Activated CD4-positive, alpha-beta T cell treated with anti-CD3 and anti-CD28 coated beads, Interleukin-2, amount 50 U/mL, for 48 hours (primary cell): ENCODE measurements at places on chromosomes 7 and 10.

GRCh38 chr10:380313-380940 is 245.2 kb downstream of the ZMYND11 start:
- no peak for DNase-seq

DNA sequence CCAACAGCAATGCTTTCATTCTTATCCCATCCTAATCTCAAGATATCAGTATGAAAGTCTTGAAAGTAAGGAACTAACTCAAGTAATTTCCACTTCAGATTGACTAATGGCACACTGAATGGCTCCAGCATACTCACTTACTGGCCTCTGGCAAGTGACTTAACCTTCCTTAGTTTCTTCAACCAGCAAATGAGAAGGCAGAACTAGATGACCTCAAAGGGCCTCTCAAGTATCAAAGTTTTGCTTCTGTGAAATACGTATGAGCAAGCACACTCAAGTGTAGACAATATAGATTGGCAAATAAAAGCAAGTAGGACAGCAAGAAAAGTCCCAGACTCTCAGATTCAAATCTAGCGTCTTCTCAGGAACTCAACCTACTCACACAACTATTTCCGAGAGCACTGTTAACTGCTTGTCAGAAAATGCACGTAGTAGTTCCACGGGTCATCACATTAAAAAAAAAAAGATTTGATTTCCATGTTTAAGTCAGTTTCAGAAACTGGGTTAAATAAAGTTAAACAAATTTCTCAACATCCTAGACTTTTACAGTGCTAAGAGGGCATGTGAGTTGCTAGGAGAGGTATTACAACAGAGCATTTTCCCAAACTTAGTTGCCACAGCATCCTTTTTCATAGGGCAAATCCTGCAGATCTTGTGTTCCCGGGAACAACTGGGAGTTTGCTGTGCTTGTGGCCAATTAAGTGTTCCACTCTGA is 276.9 kb upstream of the KLF14 start:
- DNase-seq = no peak

DNA sequence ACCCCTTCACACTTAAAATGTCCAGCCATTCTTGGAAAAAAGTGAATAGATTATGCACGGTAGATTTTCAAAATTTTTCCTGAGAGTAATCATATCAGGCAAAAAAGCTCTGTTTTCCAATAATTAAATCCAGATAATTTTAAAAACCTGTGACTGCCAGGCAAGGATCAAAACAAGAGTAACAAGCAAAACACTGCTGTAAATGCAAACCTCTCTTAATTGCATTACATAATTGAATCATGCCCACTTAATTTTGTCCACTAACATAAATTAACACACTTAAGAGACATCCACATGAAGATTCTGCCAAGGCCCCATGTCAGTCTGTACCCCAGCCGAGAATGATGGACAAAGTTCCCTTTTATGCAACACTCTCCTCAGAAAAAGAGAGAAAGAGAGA is 135.3 kb downstream of the FGFR2 start:
- DNase-seq = no peak

DNA sequence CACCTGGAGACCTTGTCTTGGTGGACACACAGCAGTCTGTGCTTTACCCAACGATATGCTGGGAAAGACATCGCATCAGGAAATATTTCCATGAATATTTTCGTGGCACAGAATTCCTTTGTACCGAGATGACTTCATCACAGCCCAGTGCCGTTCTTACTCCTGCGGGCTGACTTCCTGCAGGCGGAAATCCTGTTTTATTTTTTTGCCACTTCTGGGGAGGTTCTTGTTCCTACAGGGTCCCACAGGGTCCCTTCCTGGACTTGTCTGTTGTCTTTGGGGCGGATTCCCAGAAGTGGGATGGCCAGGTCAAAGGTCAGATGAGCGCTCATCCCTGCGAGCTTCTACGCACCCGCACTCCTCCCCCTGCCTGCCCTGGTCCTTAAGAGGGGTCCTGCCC is 86.5 kb downstream of the DNAJB6 start:
- no peak for DNase-seq

DNA sequence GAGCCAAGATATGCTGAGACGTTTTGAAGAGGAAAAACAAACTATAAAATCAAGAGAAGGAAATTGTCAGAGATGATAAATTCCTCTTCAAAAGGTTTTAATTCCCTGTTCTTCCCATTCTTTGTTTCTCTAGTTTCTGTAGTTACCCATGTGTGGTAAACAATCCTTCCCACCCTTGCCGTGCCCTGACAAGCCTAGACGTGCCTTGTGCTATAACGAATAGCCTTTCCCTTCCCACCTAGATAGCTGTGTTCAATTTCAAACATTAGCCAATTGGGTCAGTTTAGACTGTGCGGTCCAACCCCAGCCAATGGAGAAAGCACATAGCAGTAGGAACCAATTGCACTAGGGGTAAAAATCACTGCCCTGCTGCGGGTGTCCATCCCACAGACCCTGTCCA is 138.1 kb downstream of the RALA start:
- DNase-seq = no peak

DNA sequence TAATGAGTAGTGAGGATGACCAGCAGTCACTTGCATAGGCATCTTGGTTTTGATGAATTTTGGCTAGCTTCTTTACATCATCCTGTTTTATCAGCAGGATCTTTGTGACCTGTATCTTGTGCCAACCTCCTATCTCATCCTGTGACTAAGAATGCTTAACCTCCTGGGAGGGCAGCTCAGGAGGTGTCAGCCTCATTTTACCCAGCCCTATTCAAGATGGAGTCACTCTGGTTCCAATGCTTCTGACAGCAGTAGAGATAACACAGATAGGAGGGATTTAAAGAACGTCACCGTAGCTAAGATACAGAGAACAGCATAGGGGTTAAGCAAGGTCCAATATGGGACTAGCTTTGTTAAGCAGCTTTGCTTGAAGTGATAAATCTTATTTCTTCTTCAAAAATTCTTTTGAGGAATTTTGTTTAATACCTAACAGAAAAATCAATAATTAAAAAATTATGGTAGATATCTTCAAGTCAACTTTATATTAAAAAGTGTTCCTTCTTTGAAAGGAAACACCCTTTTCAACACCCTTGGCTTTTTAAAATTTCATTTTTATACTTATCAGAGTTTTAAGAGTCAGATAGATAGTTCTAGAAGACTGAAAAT is 39.9 kb downstream of the TMEM229A start:
- DNase-seq = no peak

GRCh38 chr7:149423449-149424110 is 37.3 kb downstream of the ZNF777 start:
- no peak for DNase-seq

- no peak for DNase-seq
Observed at GRCh38 chr10:61991166-61991565, 89.7 kb downstream of the ARID5B start.

GRCh38 chr10:59304521-59305097 is 57.7 kb downstream of the FAM13C start:
- DNase-seq = no peak

- DNase-seq = no peak
Observed at GRCh38 chr10:114806562-114807391, 14.8 kb upstream of the FHIP2A start.

GRCh38 chr7:134691546-134692343 is 45.1 kb downstream of the BPGM start:
- DNase-seq = no peak

GRCh38 chr10:36141856-36142560 is 499.9 kb upstream of the FZD8 start:
- DNase-seq = no peak

GRCh38 chr10:62638062-62638477 is 166.4 kb upstream of the ADO start:
- DNase-seq = no peak

DNA sequence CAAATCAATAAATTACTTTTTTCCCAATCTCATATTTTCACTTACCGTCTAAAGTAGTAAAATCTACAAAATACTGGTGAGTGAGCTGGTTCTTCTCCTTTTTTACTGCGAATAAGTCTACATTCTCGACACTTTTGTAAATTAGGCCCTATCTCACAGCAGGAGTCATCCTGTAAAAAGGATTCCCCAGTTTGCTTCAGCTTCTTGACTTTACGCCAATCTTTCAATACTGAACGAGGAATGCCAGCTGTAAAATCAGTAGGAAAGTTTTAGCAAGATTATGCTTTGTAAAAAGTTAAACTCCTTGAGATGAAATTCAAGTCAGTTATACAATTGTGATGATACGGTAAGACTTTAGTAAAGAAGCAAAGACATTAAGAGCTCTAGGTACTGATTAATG is 67.3 kb downstream of the NRBF2 start:
- DNase-seq = no peak

DNA sequence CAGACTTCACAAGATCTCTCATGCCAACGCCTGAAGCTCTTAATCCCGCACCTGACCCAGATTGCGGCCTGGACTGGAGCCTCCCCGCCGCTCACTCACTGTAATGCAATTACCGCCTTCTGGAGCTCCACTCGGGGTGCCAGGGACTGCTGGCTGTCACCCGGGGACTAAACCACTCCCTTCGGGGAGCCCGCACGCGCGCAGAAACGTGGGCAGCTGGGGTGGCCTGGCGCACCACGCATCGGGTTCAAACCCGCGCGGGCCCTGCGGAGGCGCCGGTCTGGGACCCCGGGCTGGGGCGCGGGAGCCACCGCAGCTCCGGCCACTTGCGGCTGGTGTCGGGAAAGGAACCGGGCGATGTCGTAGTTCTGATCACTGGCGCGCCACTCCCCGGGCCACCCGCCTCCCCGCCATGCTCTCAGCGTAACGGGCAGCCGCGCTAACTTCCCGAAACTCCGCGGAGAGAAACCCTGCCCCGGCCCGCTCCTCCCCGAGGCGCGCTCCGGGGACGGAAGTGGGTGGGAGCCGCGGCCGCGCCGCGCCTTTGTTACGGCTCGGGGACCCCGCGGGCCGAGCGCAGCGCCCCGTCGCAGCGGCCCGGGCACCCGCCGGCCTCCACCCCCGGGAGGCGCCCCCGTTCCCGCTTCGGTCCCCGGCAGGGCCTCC is 100.3 kb upstream of the SVIL start:
- DNase-seq = peak; percentile 58

- no peak for DNase-seq
Observed at GRCh38 chr7:46626261-46626660, 705.2 kb upstream of the IGFBP3 start.

DNA sequence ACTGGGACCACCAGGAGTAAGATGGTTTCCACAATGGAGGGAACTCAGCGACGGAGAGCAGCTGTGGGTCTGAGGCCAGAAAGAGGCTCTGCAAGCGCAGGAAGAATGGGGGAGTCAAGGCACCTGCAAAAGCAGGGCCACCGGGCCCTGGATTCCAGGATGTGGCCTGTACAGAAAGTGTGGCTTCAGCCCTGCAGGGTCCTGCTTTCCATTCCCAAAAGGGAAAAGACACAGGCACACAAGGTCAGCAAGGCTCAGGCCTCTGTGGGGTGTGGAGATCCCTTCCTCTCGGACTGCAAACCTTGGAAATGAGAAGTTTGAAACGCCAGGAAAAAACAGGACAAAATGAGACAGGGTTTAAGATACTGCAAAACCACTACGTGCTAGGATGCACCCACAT is 232.5 kb downstream of the TNS3 start:
- no peak for DNase-seq

DNA sequence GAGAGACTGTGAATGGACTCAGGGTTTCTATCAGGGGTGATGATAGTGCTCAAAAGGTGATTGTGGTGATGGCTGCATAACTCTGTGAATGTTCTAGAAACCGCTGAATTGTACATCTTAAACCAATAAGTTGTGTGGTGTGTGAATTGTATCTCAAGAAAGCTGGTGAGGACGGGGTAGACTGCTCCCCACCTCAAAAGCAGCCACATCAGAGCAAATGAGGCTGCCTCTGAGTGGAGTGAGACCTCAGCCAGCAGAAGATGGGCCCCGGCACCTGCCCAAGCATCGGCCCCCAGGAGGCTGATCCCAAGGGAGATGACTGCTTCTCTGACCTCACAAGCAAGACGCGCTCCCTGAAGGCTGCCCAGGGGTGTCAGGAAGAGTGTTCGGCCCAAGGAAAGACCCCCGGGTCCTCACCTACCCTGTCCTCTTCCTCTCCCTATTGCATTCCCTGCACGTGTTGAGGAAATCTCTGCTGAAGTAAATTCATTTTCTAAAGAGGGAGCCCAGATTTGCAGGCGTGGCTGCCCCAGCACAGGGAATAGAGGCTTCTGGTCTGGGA is 279.3 kb upstream of the SHH start:
- DNase-seq = no peak

DNA sequence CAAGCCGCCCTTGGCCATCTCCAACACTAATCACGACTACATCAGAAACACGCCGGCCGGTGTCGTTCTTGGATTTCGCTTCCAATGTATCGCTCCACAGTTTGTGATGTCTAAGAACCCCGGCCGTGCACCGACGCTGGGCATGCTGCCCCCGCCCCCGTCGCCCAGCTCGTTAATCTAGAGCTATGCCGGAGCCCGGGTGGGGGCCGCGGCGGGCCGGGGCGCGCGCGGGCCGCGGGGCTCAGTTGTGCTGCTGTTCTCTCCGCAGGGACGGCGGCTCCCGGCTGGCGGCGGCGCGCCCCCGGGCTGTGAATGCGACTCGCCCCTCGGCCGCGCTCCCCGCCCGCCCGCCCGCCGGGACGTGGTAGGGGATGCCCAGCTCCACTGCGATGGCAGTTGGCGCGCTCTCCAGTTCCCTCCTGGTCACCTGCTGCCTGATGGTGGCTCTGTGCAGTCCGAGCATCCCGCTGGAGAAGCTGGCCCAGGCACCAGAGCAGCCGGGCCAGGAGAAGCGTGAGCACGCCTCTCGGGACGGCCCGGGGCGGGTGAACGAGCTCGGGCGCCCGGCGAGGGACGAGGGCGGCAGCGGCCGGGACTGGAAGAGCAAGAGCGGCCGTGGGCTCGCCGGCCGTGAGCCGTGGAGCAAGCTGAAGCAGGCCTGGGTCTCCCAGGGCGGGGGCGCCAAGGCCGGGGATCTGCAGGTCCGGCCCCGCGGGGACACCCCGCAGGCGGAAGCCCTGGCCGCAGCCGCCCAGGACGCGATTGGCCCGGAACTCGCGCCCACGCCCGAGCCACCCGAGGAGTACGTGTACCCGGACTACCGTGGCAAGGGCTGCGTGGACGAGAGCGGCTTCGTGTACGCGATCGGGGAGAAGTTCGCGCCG is 1.9 kb downstream of the VWC2 start:
- no peak for DNase-seq

GRCh38 chr10:118516716-118517115 is 78.7 kb downstream of the PRLHR start:
- no peak for DNase-seq

- no peak for DNase-seq
Observed at GRCh38 chr7:138208142-138208570, 131.9 kb downstream of the AKR1D1 start.

GRCh38 chr10:75238182-75239095 is 2.7 kb upstream of the COMTD1 start:
- DNase-seq = no peak

GRCh38 chr7:115004121-115004520 is 82.2 kb downstream of the MDFIC start:
- DNase-seq = no peak
